ENCODE measurements at places on chromosomes 16 and 17.

GRCh38 chr16:14371778-14372431 is 258.2 kb downstream of the PARN start:
- no peak for DNase-seq

- no peak for DNase-seq
Observed at GRCh38 chr16:15880434-15881308, 7.7 kb downstream of the CEP20 start.

GRCh38 chr17:33560165-33560564 is 267.1 kb upstream of the ASIC2 start:
- no peak for DNase-seq

GRCh38 chr16:29698484-29699323 is 19.7 kb downstream of the QPRT start:
- DNase-seq, result no peak

- no peak for DNase-seq
Observed at GRCh38 chr17:9195961-9196670, 174.8 kb downstream of the NTN1 start.

GRCh38 chr17:28717578-28718332 is at the start of gene RAB34:
TSS of gene RAB34 (minus strand) at chr17:28717868. CDS start at chr17:28717266, 602 bp downstream.
- DNase-seq, result no peak

DNA sequence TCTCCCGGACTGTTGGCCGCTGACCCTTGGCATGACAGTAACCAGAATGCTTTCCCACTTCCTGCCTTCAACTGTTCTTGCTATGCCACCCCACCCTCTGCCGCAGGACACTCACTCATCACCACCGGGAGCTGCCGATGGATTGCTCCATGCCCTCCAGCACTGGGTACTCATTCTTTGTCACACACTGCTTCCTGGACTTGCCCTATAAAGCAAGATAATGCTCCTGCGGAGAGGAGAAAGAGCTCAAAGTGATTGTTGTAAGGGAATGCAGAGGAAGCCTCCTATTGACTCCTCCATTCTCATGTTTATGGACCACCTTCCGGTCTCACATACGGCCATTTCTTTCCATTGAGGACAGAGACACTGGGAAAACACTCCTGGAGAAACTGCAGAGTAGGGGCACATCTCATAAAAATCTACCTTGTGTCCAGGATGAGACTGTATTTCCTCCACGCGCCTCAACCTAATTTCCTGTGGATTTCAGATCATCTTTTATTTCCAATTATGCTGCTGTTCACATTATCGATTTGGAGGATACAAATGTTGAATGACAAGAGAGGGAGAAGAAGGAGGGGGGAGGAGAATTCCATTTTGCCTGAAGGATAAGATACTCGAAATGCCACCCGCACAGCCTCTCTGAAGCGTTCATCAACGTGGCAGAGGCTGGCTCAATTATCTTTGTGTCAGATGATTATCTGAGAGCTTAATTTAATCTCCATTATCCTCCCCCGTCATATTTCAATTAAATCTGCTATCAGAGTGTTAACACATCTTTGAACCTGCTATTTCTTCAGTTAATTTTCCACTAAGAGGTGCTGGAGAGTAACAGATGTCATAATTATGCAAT is 486.1 kb upstream of the SALL1 start:
- DNase-seq, result no peak

- DNase-seq, result no peak
Observed at GRCh38 chr17:39757176-39757662, 19.5 kb downstream of the GRB7 start.

DNA sequence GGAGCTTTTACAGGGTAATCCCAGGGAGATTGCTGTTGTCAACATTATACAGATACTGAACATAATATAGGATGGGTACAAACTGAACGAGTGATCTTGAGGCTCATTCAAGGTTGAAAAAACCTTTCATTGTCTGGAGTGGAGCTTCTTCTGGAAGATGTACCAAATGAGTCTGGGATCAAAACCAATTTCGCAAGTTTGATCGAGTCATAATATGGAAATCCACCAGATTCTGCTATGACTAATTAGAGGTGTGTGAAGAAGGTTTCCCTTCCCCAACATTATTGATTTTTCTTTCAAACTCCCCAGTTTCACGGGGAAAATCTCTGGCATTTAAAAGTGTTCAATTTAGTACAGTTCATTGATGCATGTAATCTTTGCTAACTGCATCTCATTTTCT is 324.1 kb downstream of the ZFHX3 start:
- DNase-seq, result no peak

DNA sequence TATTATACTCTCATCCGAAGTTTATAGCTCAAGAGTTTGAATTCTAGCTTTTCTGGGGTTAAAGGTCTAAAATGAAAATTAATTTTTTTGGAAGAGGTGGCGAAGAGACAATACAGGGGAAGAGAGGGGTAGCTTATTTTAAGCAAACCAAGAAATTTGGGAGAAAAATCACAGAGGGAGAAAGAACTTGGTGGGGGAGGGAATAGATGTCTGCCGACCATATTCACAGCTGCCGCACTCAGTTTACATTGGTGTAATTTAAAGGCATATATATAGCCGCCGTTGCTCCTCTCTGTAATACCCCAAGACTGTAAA is 6.5 kb upstream of the ZFHX3 start:
- DNase-seq, result no peak

- no peak for DNase-seq
Observed at GRCh38 chr17:36034127-36034526, 16.4 kb upstream of the CCL23 start.

DNA sequence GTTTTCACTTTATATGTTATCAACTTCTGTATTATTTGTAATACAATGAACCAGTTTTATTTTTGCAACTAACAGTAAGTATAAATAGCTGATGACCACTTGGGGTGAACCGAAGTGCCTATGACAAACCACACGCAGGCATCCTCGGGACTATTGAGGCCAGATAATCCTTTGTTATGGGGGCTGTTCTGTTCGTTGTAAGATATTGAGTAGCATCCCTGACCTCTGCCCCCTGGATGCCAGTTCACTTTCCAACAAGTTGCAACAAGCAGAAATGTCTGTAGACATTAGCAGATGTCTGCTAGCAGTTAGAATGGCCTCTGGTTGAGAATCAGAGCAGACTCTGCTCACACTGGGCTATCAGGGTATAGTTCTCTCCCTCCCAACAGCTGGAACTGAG is 277.0 kb downstream of the WWOX start:
- no peak for DNase-seq

DNA sequence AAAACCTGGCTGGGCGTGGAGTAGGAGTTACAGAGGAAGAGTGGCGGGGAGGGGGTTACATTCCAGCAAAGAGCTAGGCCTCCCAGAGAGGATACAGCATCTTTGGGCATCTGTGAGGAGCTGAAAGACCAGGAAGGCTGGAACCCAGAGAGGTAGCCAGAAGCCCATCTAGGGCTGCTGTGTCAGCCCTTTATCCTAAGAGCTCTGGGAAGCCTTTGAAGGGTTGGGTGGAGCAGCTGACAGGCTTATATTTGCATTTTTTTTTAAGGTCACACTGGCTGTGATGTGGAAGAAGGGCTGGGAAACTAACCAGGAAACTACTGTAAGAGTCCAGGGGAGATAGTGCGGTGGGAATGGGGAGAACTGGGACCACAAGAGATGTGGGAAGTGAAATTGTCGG is 6.8 kb upstream of the CNOT1 start:
- DNase-seq, result no peak

DNA sequence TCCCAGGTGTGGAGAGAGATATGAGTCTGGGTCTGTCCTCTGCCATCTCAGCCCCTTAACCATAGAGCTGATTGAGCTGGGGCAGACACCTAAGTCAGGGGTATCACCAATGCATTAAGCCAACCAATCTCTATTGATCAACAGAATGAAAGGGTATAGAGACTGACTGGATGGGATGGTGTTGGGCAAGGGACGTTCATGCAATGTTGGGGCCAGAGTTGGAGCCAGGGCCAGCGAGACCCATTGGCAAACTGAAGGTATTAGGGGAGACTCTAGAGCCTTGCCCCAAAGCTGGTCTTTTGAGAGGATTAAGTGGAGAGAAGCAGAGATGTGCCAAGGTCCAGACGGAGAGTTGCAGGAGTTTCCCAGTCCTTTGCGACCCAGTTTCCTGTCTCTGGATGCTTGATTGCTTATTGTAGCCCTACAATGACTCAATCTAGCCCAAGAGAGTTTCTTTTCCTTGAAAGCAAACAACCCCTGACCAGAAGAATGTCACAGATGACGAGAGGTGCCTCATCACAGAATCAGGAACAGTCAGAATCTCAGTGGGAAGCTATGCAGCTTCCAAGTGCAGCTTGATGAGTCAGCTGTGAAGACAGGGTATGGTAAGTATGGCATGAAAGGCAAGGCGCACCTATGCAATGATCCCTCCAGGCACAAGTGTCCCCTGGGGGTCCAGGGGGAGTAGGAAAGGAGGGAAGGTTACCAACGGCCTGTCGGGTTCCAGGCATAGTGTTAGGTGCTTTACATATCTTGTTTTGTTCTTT is 137.2 kb downstream of the UTP18 start:
- DNase-seq, result no peak

- no peak for DNase-seq
Observed at GRCh38 chr16:57266531-57267260, 17.8 kb downstream of the PLLP start.

- no peak for DNase-seq
Observed at GRCh38 chr16:86363057-86363490, 147.3 kb upstream of the FOXF1 start.

DNA sequence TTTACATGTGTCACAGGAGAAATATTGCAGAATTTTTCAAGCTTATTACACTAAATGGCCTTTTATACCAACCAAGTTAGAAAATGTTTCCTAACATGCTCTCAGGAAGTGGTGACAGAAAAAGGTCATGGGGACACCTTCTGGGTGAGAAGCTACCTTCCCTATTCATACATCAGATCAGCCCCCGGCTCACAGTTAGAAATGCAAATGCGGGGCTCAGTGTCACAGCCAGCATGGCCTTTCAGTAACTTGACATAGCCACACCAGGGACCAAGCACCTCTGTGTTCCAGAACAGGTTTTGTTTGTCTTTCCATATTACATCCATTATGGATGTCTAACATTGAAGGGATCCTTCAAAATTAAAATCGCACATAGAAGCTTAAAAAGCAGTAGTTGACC is 59.5 kb downstream of the CHD9NB start:
- no peak for DNase-seq

DNA sequence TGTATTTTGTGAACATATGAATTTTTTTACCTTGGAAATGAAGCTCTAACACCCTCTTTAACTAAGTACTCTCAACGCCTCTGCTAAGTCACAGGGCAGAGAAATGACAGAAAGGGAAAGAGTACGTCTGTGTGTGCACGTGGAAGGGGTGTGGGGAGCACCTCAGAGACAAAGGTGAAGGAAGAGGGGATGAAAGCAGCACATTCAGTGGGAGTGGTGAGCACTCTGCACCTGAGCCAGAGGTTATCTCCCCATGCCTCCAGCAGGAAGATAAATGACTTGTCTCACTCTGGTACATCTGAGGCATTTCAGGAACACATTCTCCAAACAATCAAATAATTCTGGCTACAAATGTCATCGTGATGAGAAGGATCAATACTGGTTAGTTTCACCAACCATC is 15.0 kb downstream of the GNA13 start:
- DNase-seq, result no peak

- no peak for DNase-seq
Observed at GRCh38 chr17:1045456-1045855, 48.5 kb downstream of the TIMM22 start.

- no peak for DNase-seq
Observed at GRCh38 chr17:69268543-69269014, 40.0 kb upstream of the ABCA10 start.

GRCh38 chr16:73956587-73957494 is 339.8 kb upstream of the PSMD7 start:
- DNase-seq, result no peak

GRCh38 chr16:11977376-11978041 is 975 bp downstream of the SNX29 start:
- no peak for DNase-seq

DNA sequence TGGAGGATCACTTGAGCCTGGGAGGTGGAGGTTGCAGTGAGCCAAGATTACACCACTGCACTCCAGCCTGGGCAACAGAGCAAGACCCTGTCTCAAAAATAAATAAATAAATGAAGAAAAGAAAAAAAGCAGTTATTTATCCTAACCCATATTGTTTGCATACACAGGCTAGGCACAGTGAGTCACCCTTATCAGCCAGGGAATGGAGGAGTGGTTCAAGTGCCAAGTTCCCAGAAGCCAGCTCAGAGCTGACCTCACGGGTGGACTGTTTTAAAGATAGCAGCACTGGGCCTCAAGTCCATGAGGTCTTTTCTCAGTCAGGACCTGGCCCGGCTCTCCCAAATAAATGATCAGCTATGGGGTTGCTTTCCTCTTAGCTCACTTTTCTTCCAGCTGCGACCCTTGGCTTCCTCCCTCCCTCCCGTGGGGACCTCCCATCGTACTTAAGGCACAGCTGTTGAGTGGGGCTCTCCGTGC is 22.6 kb upstream of the MGAT5B start:
- DNase-seq, result no peak

DNA sequence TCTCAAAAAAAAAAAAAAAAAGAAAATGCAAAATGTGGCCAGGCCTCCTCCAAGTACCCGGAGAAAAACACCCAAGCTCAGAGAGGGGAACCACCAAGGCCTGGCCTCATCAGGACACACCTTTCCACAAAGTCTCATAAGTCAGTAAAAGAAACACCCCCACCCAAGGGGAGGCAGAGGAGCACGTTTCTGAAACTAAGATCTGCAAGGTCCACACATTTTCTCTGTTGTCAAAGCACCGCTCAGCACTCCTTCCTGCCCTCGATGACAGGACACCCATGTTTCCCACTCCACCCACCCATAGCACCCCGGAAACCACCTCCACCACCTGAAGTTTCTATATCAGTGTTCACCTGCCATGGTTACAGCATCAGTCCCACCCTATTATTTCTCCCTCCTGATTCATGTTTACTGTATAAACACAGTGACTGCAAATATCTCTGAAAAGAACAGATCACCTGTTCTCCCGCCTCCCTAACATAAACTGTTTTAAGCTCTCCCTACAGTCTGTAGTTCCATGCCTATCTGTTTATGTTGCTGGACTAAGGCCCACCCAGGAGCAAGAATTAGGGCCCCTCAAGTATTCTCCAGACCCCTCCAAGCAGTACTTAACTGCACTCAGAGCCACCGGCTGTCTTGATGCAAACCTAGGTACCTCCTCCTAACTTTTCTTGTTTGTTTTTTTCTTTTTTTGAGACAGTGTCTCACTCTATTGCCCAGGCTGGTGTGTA is 2.0 kb downstream of the CORO7 start:
- peak; percentile 52 for DNase-seq

Measured in stimulated activated CD8-positive, alpha-beta memory T cell treated with anti-CD3 and anti-CD28 coated beads, Interleukin-2, amount 100 ng/mL, for 1 hour (primary cell).